ENCODE measurements at places on chromosomes 16 and 17. TPM values are rescaled to one million over a fixed set of nuclear protein-coding genes. Genes with fewer than 3 reads are reported as not detected.

- DNase-seq: peak; percentile 84
Measured at GRCh38 chr16:88533932-88534637, 36.1 kb upstream of the ZC3H18 start.

GRCh38 chr16:46618516-46618915 is 2.7 kb downstream of the SHCBP1 start:
- no peak for DNase-seq

The PITPNM3 gene
- polyA plus RNA-seq: 0.17 TPM

- DNase-seq: no peak
Measured at GRCh38 chr16:88760424-88761142, 24.4 kb downstream of the PIEZO1 start.

The EVI2A gene
- 2.0 TPM for polyA plus RNA-seq

DNA sequence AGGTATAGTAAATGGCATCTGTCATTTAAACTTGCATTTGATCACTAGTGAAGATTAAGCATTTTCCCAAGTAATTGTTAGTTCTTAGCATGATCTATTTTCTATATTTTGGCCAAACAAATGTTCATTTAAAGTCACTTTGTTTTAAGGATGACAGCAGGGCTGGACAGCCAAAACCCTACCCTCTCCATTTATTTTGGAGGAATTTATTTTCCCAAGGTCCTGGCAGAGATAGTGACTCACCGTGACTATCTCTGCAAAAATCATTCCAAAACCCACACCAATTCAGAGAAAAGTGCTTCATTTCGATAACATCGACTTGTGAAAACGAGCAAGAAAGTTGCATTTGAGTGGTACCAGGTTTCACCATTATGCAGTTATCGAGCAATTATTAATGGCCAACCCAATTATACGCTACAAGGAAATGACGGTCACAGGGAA is 665 bp upstream of the AKAP1 start:
- DNase-seq: no peak

The STRADA gene
- polyA plus RNA-seq: 15.7 TPM

- DNase-seq: peak; percentile 75
Measured at GRCh38 chr17:40542558-40543411, 22.5 kb downstream of the CCR7 start.

Measured in heart right ventricle (tissue), 16 donors.